Smooth muscle cell of the pulmonary artery (primary cell): ENCODE measurements at places on chromosomes 3 and 15. TPM values are rescaled to one million over a fixed set of nuclear protein-coding genes. Genes with fewer than 3 reads are reported as not detected.

FBN1 gene
- total RNA-seq = 2,453 and 2,749 TPM in 2 replicates

TLR9 gene
- total RNA-seq = under 0.01 and 0.23 TPM in 2 replicates

GOLGA6B gene
- not detected in 2 replicates for total RNA-seq

DUOXA2 gene
- total RNA-seq = not detected in 2 replicates

LRTM1 gene
- total RNA-seq = not detected in 2 replicates

CCR3 gene
- not detected in 2 replicates for total RNA-seq

SAMMSON gene
- not detected in 2 replicates for total RNA-seq

MYO9A gene
- total RNA-seq = 38.1 and 51.7 TPM in 2 replicates

CLDN16 gene
- under 0.01 and 0.30 TPM in 2 replicates for total RNA-seq

GP9 gene
- not detected in 2 replicates for total RNA-seq

THSD4 gene
- total RNA-seq = 56.2 and 120 TPM in 2 replicates

CDHR4 gene
- 0.07 TPM in 1 of 2 replicates, not detected in the other for total RNA-seq

PGBD4 gene
- 3.6 and 3.9 TPM in 2 replicates for total RNA-seq

TUSC7 gene
- not detected in 2 replicates for total RNA-seq
